ENCODE measurements at places on chromosomes 6 and 20.

DNA sequence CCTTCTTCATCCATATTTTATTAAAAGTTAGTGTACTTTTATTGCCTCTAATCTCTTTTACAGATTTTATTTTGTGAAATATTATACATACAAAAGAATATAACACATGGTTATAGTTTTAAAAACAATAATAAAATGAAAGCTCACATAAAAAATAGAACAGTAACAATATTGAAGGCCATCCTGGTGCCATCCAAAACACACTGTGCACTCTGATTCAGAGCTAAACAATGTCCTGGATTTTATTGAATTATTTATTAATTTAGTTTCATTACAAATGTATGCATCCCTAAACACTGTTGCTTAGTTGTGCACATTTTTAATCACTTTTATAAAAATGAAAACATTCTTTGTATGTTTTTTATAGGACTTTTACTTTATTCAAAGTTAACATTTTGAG lies 32.9 kb downstream of the RNF217 start:
- no peak for DNase-seq

DNA sequence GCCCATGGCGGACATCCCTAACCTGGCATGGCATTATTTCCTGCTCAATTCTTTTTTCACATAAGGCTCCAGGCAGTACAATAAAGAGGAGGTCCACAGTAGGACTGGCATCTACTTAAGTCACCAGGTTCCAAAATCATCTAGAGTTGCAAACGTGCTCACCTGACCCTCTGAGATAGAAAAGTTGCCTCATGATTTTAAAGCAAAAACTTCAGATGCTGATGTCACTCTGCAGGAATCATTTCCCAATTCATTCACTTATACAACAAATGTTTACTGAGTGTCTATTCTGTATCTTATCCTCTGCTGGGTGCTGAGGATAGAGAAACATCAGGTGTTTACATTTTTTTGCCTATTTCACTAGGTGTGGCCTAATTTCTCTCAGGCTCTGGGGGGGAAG lies 2.2 kb downstream of the ADGRF4 start:
- no peak for DNase-seq

DNA sequence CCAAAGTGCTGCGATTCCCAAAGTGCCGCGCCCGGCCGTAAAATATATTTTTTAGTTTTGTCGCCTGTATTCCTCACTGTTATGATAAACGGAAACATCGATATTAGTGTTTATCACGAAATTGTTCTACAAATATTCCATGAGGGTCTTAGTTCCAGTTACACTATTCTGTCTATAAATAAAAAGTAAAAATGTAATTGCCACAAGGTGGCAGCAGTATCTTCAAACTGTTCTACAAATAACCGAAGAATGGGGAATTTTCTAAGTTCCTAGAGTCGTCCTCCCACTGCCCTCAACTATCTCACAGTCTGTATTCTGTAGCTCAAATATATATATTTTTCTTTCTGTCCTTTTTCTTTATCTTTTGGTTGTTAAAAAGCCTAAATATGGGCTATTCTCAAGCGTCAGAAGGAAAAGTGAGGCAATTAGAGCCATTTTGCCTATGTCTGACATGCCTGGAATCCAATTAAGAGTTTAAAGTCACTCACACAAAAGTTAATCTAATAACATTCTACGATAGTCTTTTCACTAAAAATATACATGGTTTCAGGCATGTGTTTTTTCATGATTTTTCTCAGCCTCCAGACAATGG lies 14.2 kb upstream of the FAM162B start:
- no peak for DNase-seq

DNA sequence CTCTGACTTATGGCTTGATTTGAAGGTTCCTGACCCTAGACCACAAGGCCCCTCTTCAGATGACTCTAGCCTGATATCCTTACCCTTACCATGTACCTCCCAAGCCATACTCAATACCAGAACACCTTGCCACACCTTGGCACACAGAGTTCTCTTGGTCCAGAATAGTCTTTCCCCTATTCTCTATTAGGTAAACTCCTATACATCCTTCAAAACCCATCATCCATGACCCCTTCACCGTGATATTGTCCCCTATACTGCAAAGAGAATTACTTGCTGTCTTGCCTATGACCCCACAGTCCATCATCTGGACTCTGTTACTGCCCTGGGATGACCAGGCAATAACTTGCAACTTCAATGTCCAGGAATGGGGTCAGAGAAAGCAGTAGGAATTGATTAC lies 31.8 kb upstream of the DSN1 start:
- DNase-seq, result no peak

Measured in CD4-positive, alpha-beta T cell treated with Interleukin-17A for 4 hours (primary cell).